Activated naive CD4-positive, alpha-beta T cell treated with anti-CD3 and anti-CD28 coated beads, Interleukin-2, amount 50 U/mL, for 72 hours (primary cell): ENCODE measurements at places on chromosomes 4 and X. TPM values are rescaled to one million over a fixed set of nuclear protein-coding genes. Genes with fewer than 3 reads are reported as not detected.

GRCh38 chr4:9825049-9825448, 43.6 kb downstream of the DRD5 start:
- peak; percentile 23 for DNase-seq

GRCh38 chrX:39721566-39722279, 376.0 kb downstream of the BCOR start:
- DNase-seq = no peak

GRCh38 chr4:26611885-26612284, 28.0 kb downstream of the TBC1D19 start:
- no peak for DNase-seq

- peak; percentile 48 for DNase-seq
Measured at GRCh38 chrX:2501559-2502102, 855 bp upstream of the DHRSX start.

GRCh38 chr4:164508771-164509170, 245.2 kb upstream of the SMIM31 start:
- no peak for DNase-seq

Gene RTL3
- not detected for total RNA-seq

Gene TRMT2B
- total RNA-seq = 34.1 TPM
